Activated CD4-positive, alpha-beta T cell treated with anti-CD3 and anti-CD28 coated beads, Interleukin-2, Interleukin-6, amounts not matched to agents 100 ng/mL and 50 ng/mL, durations not matched to agents 16 hours and 8 hours (primary cell): ENCODE measurements at places on chromosomes 6 and 20.

DNA sequence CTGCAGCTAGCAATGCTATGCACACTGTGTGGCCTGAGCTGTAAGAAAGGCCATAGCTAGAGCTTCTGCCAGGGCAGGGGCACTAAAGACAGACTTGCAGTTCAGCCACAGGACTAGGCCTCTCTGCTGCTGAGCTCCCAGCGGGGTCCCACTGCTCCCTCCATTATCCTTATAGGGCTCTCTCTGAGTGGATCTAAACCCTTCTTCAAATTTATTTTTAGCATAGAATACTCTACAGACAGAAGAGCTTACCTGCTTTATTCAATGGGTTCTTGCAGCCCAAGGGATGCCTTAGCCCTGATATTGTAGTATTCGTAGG, 100.9 kb upstream of the MLN start:
- no peak for DNase-seq

DNA sequence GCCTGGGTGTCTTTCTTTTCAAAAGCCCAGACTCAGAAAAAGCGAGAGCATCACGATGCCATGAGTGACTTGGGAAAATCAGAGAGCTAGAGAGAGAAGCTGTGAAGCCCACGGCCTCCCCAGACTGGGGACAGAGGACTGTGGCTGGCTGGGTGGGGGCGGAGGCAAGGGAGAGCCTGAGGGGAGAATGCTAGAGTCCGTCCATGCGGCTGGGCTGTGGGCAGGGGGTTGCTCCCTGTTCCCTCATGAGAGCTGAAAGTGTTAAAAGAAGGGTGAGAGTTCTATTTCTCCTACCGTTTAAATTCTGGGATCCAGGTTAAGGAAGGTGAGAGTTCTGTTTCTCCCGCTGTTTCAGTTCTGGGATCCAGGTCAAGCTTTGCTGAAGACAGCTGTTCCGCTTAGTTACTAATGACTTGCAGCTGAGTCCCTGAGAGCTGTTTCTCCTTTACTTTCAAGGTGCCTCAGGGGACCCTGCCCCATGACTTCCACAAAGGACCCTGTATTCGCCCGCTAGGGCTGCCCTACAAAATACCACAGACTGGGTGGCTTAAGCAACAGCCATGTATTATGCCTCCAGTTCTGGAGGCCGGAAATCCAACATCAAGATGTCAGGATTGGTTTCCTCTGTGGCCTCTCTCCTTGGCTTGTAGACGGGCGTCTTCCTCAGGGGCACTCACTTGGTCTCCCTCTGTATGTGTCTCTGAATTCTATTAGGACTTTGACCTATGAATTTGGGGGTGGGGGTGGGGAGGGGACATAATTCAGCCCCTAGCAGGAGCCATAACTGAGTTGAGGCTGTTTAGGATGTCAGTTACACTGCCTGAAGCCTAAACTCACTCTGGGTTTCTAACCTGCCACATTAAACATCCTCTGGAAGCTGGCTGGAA, 127.0 kb downstream of the PXDC1 start:
- DNase-seq = no peak

GRCh38 chr6:119497988-119498727, 148.6 kb upstream of the MAN1A1 start:
- DNase-seq = no peak

GRCh38 chr6:91083211-91083610, 496.3 kb upstream of the MAP3K7 start:
- no peak for DNase-seq

DNA sequence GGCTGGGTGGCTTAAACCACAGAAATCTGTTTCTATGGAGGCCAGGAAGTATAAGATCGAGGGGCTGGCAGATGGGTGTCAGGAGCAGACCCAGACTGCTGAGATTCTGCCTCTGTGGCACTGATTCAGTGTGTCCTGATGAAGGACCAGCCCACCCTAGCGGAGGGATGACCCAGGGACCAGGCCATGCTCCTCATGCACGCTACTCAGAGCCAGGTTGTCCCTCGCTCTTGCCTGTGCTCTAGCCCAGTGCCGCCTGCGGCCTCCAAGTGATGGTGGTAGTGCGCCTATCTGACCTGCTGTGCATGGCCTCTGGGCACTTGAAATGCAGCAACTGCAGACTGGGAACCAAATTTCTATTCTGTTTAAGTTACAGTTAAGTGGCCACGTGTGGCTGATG, 13.1 kb upstream of the APMAP start:
- no peak for DNase-seq

- DNase-seq = no peak
Measured at GRCh38 chr6:111110036-111110435, 22.7 kb downstream of the SLC16A10 start.

GRCh38 chr20:50304923-50305635, 114.4 kb downstream of the CEBPB start:
- no peak for DNase-seq

- DNase-seq = peak; percentile 70
Measured at GRCh38 chr6:87473419-87473903, 687 bp downstream of the SLC35A1 start.

- peak; percentile 65 for DNase-seq
Measured at GRCh38 chr6:105880030-105880492, 206.1 kb upstream of the PRDM1 start.

- DNase-seq = no peak
Measured at GRCh38 chr20:64065062-64065973, 2.3 kb downstream of the TCEA2 start.

- peak; percentile 94 for DNase-seq
Measured at GRCh38 chr20:51400051-51400926, 142.2 kb downstream of the NFATC2 start.
